ENCODE measurements at places on chromosomes 2 and 18.

- no peak for DNase-seq
- no peak overlapping the region for H3K4me3 ChIP-seq
- no peak overlapping the region for H3K27ac ChIP-seq
- no peaks in the 10 kb centered on the region for H3K36me3 ChIP-seq
- no peaks in the 10 kb centered on the region for H3K27me3 ChIP-seq
These were observed 108.3 kb upstream of the NRP2 start for GRCh38 chr2:205574001-205574400.

DNA sequence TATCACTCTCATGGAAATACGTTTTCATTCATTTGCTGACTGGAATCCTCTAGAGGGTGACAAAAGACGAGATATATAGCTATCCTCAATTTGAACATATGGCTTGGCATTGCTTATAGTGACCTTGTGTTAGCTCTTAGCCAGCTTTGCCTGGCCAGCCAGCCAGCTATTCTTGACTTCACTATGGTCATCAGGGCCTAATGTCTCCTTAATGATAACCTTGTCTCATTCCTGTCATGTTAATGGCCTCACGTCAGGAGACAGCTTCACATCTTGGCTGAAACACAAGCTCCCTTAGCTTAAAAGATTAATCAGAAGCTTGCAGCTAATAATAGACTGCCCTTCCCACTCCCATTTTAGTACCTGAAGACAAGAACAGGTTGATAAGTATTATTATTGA, 1517.5 kb upstream of the PIK3C3 start:
- H3K4me3 ChIP-seq = no peak overlapping the region
- no peaks in the 10 kb centered on the region for H3K36me3 ChIP-seq
- no peaks in the 10 kb centered on the region for H3K27me3 ChIP-seq
- DNase-seq = no peak

GRCh38 chr2:238527565-238527964, 100.8 kb downstream of the ASB1 start:
- DNase-seq = no peak
- H3K36me3 ChIP-seq = no peaks in the 10 kb centered on the region
- peaks cover 8% of the 10 kb centered on the region for H3K4me1 ChIP-seq

DNA sequence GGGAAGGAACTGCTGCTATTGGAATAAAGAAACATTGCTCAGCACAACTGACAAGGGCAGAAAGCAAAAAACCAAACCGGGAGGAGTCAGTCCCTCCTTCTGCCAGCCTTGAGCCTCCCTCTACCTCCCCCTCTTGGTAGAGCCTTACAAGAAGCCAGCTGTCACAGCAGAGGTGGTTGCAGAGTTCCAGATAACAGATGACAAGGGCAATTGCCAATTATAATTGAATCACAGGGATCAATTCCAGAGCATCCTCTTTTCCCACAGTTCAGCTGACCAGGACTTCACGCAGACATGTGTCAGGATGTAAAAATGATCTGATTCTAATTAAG, 548.2 kb upstream of the LRRTM1 start:
- no peaks in the 10 kb centered on the region for H3K27me3 ChIP-seq
- DNase-seq = no peak
- H3K27ac ChIP-seq = no peak overlapping the region
- H3K36me3 ChIP-seq = no peaks in the 10 kb centered on the region
- no peak overlapping the region for H3K4me3 ChIP-seq

DNA sequence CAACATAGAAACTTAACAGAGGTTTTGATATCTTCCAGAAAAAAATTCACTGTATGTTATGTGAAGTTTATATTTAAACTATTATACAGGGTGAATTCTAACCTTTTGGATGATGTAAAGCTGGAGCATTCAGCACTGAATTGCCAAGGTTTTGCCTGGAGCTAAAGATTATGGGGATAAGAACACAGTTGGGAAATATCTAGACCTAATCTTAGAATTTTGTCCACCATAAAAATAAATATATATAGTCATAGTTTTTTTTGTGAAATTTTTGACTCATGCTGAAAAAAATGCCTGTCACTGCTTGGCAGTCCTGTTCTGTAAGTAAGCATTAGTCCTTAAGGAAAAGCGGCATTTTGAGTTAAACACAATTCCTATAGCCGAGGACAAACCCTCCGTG, 339.3 kb upstream of the TMEFF2 start:
- H3K36me3 ChIP-seq = no peaks in the 10 kb centered on the region
- no peak overlapping the region for H3K4me3 ChIP-seq
- no peak overlapping the region for H3K27ac ChIP-seq
- no peaks in the 10 kb centered on the region for H3K4me1 ChIP-seq

DNA sequence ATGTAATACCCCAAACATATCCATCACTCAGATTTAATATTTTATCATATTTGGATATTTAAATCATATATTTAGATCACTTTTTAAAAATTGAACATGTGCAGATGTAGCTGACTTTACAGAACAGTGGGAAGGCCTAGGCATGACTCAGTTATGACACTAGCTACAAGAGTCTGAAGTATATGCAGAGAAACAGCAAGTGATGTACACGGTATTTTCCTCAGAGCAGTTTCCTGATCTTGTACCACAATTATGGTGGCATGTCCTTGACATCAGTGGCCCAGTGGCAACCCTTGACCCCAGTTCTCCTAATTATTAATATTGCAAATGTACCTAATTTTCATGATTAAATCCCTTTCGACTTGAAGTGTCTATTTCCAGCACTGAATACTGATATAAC, 28.2 kb downstream of the CDKL4 start:
- DNase-seq = no peak
- H3K27me3 ChIP-seq = no peaks in the 10 kb centered on the region
- H3K27ac ChIP-seq = no peak overlapping the region
- H3K4me1 ChIP-seq = no peaks in the 10 kb centered on the region
- no peak overlapping the region for H3K4me3 ChIP-seq

GRCh38 chr2:173087214-173087581, 11.6 kb downstream of the MAP3K20 start:
- H3K27me3 ChIP-seq = no peaks in the 10 kb centered on the region
- no peak for DNase-seq
- no peaks in the 10 kb centered on the region for H3K36me3 ChIP-seq
- peaks cover 11% of the 10 kb centered on the region for H3K4me1 ChIP-seq

GRCh38 chr2:196206804-196207203, 35.4 kb upstream of the STK17B start:
- H3K4me1 ChIP-seq = no peaks in the 10 kb centered on the region
- no peaks in the 10 kb centered on the region for H3K27me3 ChIP-seq
- H3K4me3 ChIP-seq = no peak overlapping the region
- no peak overlapping the region for H3K27ac ChIP-seq

- no peak overlapping the region for H3K4me3 ChIP-seq
- H3K27me3 ChIP-seq = no peaks in the 10 kb centered on the region
- DNase-seq = no peak
- no peaks in the 10 kb centered on the region for H3K36me3 ChIP-seq
- no peak overlapping the region for H3K27ac ChIP-seq
These were observed 120.7 kb downstream of the KCNF1 start for GRCh38 chr2:11032396-11032795.

GRCh38 chr2:149129433-149129832, 90.9 kb downstream of the LYPD6B start:
- H3K36me3 ChIP-seq = no peaks in the 10 kb centered on the region
- no peak for DNase-seq
- no peaks in the 10 kb centered on the region for H3K27me3 ChIP-seq
- no peak overlapping the region for H3K27ac ChIP-seq
- no peak overlapping the region for H3K4me3 ChIP-seq

DNA sequence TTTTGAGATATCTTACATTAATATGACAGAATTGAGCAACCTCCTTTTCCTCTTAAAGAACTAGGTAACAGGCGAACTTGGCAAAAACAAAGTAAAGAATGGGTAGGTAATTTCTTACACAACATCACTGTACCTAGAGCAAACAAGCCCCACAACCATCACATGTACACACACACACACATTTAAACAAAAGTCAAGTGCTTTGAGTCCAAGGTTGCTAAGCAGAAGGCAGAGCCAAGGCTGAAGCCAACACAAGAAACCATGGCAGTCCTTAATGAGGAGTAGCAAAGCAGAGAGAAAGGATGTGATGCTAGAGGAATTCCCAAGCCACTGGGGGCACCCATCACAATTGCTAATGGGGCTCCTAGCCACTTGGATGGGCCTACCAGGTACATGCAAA, 164.1 kb downstream of the PAX3 start:
- no peaks in the 10 kb centered on the region for H3K4me1 ChIP-seq
- no peak overlapping the region for H3K27ac ChIP-seq
- DNase-seq = no peak
- no peaks in the 10 kb centered on the region for H3K27me3 ChIP-seq
- no peak overlapping the region for H3K4me3 ChIP-seq

GRCh38 chr2:37180006-37180639, 8.3 kb downstream of the SULT6B1 start:
- no peaks in the 10 kb centered on the region for H3K36me3 ChIP-seq
- no peaks in the 10 kb centered on the region for H3K4me1 ChIP-seq
- H3K27me3 ChIP-seq = no peaks in the 10 kb centered on the region
- no peak overlapping the region for H3K4me3 ChIP-seq
- no peak for DNase-seq
- no peak overlapping the region for H3K27ac ChIP-seq

DNA sequence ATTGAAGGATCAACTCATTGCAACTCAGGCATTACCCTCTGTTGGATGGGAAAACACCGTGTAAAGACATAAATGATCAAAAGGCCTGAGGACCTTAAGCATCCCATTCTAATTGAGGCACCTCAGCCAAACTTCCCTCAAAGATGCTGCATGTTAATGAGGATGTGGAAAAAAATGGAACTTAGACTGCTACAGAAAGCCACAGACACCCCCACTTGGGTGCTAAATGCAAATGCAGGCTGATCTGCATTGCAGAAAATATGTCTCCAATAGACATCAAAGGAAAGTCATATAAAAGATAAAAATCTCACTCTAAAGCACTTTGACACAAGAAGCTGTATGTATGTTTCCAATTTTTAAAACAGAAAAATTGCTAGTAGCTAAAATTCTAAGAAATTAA, 504.7 kb downstream of the KCNJ3 start:
- H3K27ac ChIP-seq = no peak overlapping the region
- H3K4me3 ChIP-seq = no peak overlapping the region
- no peaks in the 10 kb centered on the region for H3K4me1 ChIP-seq
- no peaks in the 10 kb centered on the region for H3K27me3 ChIP-seq
- H3K36me3 ChIP-seq = no peaks in the 10 kb centered on the region

DNA sequence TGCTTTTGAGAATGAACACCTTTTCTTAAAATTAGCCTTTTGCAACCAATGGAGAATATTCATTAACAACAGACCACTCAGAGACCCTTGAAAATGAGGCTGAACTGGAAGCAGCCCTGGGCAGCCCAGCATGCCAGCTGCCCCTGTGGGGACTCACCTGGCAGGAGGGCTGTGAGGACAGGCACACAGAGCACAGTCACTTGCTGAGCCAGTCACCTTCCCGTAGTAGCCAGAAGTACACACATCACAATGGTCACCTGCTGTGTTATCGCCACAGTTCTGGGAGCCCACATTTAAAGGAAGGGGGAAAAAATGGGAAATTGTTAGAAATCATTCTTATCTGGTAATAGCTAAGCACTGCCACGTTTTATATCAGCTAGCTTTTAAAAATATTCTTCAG, 115.5 kb downstream of the LAMA1 start:
- H3K36me3 ChIP-seq = no peaks in the 10 kb centered on the region
- H3K4me1 ChIP-seq = no peaks in the 10 kb centered on the region
- H3K4me3 ChIP-seq = no peak overlapping the region
- H3K27ac ChIP-seq = no peak overlapping the region

GRCh38 chr2:46161315-46161714, 135.9 kb upstream of the EPAS1 start:
- no peaks in the 10 kb centered on the region for H3K27me3 ChIP-seq
- H3K27ac ChIP-seq = no peak overlapping the region
- DNase-seq = no peak

DNA sequence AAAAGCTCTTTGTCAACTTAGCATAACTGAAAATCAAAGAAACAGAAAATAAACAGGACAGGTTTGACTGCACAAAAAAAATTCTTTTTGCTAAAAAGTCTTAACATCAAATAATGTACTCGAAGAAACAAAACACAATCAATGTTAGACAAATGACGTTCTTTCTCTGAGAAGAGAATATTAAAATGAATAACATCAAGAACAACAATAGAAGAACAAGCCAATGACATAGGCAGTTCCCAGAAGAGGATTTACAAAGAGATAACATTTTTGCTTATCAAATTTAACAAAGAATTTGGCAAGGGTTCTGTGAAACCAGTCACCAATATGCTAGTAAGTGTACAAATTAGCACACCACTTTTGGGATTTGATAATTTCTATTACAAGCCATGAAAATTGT, 5.8 kb downstream of the GPR55 start:
- H3K36me3 ChIP-seq = no peaks in the 10 kb centered on the region
- H3K4me3 ChIP-seq = no peak overlapping the region
- no peak for DNase-seq
- no peak overlapping the region for H3K27ac ChIP-seq

GRCh38 chr2:106332054-106332453, 136.2 kb downstream of the RGPD3 start:
- no peak for DNase-seq
- H3K36me3 ChIP-seq = no peaks in the 10 kb centered on the region
- no peaks in the 10 kb centered on the region for H3K27me3 ChIP-seq
- H3K4me1 ChIP-seq = no peaks in the 10 kb centered on the region

DNA sequence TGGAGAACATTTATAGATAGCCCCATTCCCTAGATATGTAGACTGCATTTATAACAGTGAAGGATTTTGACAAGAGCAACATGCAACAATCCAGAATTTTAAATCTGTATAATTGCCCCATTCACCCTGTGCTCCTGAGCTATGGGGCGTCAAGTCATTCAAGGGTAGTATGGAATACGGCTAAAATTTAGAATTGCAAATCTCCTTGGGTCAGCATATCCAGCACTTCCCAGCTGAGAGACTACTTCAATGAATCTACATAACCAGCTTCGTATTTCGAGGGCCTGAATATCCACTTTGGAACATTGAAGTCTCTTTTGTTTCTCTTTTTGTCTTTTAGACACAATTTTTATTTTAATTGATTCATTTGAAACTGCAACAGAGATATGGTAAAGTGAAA, 28.4 kb upstream of the ACVR1C start:
- no peak overlapping the region for H3K4me3 ChIP-seq
- no peaks in the 10 kb centered on the region for H3K4me1 ChIP-seq
- H3K27ac ChIP-seq = no peak overlapping the region
- no peak for DNase-seq
- H3K27me3 ChIP-seq = no peaks in the 10 kb centered on the region

GRCh38 chr2:201890453-201890852, 84.1 kb downstream of the CDK15 start:
- H3K4me1 ChIP-seq = no peaks in the 10 kb centered on the region
- H3K4me3 ChIP-seq = no peak overlapping the region
- no peak for DNase-seq
- no peaks in the 10 kb centered on the region for H3K36me3 ChIP-seq
